ENCODE measurements at places on chromosomes 5 and 9.

- DNase-seq: no peak
Observed at GRCh38 chr5:132477784-132478365, 12.7 kb downstream of the IRF1 start.

DNA sequence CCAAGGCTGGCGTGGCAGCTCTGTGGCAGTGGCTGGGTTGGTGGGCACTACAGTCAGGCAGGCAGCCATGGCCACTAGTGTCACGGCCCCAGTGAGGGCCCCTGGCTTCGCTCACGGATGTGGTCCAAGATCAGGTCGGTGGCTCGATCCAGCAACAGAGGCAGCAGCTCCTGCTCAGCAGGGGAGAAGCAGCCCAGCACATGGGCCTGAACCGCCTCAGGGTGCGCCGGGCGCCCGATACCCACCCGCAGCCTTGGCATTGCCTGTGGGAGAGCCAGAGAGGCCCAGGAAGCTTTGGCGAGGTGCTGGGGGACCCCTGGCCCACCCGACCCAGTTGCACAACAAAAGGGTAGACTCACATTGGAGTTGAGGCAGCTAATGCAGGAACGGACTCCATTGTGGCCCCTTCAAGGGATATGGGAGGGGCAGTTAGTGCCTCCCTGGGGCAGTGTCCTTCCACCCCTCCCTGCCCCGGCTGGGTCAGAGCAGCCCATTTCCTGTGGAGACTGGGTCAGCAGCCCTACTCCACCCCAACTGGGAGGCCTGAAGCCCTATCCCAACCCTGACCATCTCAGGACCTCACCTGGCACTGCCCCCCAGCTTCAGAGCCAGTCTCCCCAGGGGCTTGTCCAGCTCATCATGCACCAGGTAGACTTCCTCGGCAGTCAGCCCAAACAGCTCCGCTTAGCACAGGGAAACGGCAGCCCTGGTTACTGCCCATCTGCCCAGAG, 1.3 kb downstream of the PTRH1 start:
- no peak for DNase-seq

- peak; percentile 51 for DNase-seq
Observed at GRCh38 chr9:124295159-124295794, 37.5 kb downstream of the NEK6 start.

GRCh38 chr9:31236344-31236743, 1148.1 kb upstream of the ACO1 start:
- no peak for DNase-seq

DNA sequence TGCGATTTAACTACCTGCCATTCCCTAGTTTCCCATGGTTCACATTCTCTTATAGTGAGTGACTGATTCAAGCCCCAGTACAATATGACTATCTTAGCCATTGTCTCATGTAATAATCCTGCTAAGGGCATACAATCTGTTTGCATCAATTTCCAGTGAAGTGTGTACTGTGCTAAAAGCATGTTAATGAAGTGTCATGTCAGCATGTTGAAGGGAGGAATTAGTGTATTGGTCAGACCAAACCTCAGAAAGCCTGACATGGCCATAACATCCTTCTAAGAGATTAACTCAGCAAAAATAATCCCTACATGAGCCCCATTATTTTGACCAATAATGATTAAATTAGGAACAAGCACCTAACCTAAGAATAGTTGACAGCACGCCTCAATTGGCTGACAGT, 442.4 kb downstream of the ENC1 start:
- no peak for DNase-seq

- DNase-seq: no peak
Observed at GRCh38 chr5:55580042-55580441, 45.3 kb upstream of the PLPP1 start.

DNA sequence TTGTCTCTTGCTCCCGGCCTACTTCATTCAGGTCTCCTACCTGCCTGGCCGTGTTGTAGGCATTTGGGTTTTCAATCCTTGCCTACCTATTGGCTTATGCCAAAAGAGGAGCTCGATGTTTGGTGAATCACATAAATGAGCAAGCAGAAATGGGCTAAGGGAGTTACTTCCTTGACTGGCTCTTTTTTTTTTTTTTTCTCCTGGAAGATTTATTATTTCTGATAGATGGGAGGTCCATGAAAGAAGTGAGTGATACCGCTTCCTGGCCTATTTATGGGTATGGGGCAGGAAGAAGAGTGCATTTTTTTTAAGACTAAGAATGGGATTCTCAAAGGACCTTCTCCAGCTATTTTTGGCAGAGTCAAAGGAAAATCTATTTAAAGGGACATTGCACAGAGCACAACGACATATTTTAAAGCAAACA, 294.1 kb downstream of the ARHGAP26 start:
- no peak for DNase-seq

GRCh38 chr5:64595031-64595855, 89.4 kb downstream of the RGS7BP start:
- DNase-seq: no peak

DNA sequence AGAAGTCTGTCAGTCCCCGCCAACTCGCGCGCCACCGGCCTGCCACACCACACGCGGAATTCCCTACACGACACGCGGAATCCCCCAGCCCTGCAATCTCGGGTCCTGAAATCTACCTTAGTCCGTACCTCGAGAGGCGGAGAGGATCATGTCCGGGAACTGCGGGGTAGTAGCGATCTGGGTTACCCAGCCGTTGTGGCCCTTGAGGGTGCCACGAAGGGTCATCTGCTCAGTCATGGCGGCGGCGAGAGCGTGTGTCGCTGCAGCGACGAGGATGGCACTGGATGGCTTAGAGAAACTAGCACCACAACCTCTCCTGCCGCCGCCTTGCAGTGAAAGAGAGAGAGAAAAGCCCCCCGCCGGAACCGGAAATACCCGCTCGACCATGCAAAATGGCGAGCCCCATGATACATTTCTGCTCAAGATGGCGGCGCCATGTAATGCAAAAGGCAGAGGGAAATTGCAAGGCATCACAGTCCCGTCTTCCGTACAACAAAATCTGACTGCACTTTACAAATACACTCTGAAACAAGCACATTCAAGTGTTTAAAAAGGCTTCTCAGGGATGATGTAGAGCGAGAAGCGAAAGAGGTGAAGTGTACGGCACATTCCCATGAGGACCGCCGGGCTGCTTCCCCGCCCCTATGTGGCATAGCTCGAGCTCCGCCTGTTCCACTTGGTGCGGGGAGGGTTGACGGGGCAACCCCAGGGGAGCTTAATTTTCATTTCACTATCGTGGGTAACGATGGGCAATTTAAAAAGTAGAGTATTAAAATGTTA, at the start of gene RACK1:
Gene RACK1 (minus strand): TSS at position 343 of the 780 bp plus-strand sequence. CDS start 106 bp downstream, at position 237.
- peak; percentile 91 for DNase-seq

DNA sequence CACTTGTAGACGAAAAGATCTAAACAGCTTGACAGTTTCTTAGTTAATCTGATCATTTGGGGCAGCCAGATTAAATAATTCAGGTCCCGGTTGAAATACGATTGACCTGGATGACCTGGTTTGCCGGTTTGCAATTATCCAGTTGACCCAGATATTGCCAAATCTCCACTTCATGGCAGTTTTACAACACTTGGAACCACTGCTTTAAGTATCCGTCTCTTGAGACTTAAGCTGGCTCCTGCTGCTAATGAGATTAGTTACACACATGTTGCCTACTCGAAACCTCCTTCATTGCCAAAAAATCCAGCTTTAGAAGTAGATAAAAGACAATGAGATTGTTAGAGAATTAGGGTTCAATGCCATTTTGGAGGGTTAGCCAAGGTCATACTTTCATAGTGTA, 136.2 kb upstream of the HAPLN1 start:
- no peak for DNase-seq

DNA sequence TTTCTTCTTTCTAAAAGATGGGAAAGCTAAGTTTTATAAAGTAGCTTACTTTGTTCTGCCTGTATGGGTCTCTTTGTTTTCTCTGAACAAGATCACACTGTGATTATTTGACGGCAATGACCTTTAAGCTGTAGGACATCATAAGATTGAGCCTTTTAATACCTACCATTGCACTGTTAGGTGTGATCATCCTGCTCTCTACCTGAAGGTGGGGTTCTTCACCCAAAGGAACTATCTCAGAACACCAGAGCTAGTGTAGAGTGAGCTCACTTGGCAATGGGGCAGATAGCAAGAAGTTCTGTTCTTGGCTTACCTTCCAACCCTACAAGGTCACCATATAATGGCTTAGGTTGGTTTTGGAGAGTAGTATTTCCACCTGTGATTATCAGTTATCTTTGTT, 200.2 kb downstream of the SPATA31D1 start:
- no peak for DNase-seq

- no peak for DNase-seq
Observed at GRCh38 chr9:123689701-123690428, 240.1 kb downstream of the DENND1A start.

DNA sequence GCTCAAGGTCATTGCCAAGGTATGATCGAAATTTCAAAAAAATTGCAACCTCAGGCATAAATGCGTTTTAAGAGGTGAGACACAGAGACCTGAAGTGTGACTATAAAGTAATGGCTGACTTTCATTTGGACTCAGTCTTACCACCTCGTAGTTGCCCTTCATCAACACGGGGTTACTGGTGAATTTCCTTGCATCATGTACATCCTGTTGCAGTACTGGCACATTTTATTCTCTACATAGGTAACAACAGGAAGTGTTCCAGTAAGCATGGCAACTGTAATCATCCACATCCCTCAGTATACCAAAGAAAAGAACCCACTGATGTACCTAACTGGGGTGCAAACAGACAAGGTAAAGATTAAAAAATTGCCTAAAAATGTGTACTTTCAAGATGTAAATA, 29.3 kb downstream of the MOCS2 start:
- DNase-seq: no peak

GRCh38 chr9:4923580-4924544, 61.2 kb upstream of the JAK2 start:
- DNase-seq: peak; percentile 63

GRCh38 chr5:31197183-31197582, 3.7 kb downstream of the CDH6 start:
- no peak for DNase-seq

DNA sequence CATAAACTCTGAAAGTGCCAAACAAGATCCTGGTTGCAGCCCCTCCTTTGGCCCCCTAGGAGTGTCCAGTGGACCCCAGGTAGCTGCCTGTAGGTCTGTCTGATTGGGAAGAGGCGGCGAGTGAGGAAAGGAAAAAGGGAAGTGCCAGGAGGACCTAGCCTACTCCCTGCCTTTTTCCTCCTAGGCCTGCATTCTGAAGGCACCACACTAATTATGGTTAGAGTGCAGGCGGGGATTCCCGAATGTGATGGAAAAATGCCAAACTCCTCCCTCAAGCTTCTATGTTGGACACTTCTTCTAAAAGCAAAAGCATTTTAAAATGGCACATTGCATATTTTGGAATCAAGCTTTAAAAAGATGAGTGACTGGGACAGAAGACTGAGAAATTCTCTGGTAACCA, 83.2 kb upstream of the SMIM15 start:
- no peak for DNase-seq

- DNase-seq: no peak
Observed at GRCh38 chr5:10903786-10904560, 142.9 kb upstream of the DAP start.

DNA sequence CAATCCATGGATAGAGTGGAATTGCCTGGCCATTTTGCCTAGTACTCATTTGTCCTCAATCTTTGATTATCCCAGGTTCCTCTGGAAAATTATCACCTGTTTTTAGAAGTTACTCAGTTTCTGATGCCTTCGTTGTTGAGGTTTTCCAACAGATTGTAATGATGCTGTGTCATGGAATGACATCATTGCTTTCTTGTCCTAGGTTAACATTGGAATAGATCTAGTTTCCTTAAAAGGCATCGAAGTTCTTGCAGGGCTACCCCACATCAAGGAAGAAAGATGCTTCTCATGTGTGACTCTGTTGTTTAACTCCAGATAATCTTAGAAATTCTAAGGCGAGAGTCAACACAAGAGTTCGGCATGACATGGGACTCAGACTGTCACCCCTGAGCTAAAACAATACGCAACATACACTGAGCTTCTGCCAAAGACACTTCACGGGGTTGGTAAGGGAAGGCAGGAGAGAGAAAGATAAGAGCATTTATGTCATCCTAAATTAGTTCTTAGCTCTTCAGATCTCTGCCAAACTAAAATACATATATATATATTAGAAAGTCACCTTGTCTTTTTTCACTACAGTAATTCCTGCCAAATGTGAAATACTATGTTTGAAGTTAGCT, 293.2 kb upstream of the WWC1 start:
- no peak for DNase-seq

- DNase-seq: no peak
Observed at GRCh38 chr9:16039218-16039987, 486.6 kb downstream of the CCDC171 start.

DNA sequence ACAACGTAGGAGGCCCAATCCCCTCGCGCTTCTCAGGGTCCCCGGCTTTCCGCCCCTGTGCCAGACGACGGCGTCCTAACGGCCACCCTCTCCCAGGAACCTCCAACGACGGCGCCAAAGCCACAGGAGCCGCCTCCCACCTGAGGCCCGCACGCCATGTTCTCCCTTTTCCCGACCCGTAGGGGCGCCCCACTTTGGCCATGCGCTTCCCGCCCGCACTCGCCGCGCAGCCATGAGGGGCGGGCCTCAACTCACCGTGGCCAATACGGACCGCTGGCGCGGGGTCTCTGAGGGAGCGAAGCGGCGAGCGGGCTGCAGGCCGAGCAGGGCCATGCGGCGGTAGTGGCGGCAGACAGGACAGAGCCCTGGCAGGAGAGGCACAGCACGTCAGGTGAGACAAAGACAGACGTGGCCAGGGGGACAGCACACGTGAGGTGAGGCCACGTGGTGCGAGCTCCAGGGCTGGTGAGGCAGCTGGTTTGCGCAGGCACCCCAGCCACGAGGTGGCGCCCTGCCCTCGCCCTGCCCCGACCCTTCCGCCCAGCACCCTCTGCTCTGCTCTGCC, 1005.5 kb upstream of the PTPRD start:
- DNase-seq: no peak

DNA sequence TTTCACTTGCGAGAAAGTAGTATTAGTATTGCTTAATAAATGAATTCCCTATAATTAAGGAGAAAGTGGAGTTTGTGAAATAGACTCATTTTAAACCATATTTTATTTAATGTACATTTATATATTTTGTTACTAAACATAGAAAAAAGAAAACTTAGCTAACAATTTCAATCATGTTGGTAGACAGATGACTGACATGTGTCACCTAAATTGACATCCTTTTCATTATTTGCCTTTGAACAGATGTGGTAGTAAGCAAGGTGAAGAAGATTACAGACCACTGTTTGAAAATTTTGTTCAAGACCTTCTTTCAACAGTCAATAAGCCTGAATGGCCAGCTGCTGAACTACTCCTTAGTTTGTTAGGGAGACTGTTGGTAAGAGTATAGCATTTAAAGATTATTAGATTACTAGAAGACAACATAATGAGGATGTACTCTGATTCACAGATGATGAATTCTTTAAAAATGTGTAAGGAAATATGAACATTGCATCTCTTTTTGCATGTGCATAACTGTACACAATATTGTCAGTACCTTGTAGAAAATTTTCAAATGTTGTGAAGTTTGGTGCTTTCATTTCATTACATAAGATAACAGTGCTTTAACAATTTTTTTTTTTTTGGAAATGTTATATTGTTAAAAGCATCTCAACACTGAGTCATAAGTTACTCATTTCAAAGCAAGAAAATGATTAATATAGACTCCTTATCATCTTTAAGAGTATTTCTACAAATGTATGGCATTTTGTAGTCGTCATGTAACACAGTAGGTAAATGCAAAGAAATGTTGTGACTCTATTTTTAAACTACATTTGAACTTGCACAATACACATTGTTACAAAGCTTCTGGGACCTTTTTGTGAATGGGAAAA, 139.5 kb downstream of the NIPBL start:
- DNase-seq: no peak

GRCh38 chr5:7852988-7853387, 2.1 kb upstream of the CFAP90 start:
- no peak for DNase-seq

- DNase-seq: no peak
Observed at GRCh38 chr9:93869863-93870262, 85.3 kb downstream of the BARX1 start.
